Psoas muscle (tissue), 8 donors: ENCODE measurements at places on chromosomes 3 and 15. TPM values are rescaled to one million over a fixed set of nuclear protein-coding genes. Genes with fewer than 3 reads are reported as not detected.

Gene PLXNB1
- polyA plus RNA-seq, result 6.1 TPM

Gene SNX1
- 64.4 TPM for polyA plus RNA-seq

Gene SLC22A13
- polyA plus RNA-seq, result 0.29 TPM

Gene ANXA2
- polyA plus RNA-seq, result 320 TPM

Gene ACTR8
- polyA plus RNA-seq, result 8.9 TPM

Gene GANC
- 11.4 TPM for polyA plus RNA-seq

Gene SPINT1
- polyA plus RNA-seq, result 0.03 TPM

Gene CFAP161
- 0.03 TPM for polyA plus RNA-seq

Gene PARP3
- 5.2 TPM for polyA plus RNA-seq

Gene ITIH3
- 0.18 TPM for polyA plus RNA-seq

Gene HIGD2B
- polyA plus RNA-seq, result not detected

Gene CPLX3
- polyA plus RNA-seq, result not detected

Gene GOLGA6A
- 0.16 TPM for polyA plus RNA-seq

Gene C3orf49
- polyA plus RNA-seq, result 0.08 TPM

DNA sequence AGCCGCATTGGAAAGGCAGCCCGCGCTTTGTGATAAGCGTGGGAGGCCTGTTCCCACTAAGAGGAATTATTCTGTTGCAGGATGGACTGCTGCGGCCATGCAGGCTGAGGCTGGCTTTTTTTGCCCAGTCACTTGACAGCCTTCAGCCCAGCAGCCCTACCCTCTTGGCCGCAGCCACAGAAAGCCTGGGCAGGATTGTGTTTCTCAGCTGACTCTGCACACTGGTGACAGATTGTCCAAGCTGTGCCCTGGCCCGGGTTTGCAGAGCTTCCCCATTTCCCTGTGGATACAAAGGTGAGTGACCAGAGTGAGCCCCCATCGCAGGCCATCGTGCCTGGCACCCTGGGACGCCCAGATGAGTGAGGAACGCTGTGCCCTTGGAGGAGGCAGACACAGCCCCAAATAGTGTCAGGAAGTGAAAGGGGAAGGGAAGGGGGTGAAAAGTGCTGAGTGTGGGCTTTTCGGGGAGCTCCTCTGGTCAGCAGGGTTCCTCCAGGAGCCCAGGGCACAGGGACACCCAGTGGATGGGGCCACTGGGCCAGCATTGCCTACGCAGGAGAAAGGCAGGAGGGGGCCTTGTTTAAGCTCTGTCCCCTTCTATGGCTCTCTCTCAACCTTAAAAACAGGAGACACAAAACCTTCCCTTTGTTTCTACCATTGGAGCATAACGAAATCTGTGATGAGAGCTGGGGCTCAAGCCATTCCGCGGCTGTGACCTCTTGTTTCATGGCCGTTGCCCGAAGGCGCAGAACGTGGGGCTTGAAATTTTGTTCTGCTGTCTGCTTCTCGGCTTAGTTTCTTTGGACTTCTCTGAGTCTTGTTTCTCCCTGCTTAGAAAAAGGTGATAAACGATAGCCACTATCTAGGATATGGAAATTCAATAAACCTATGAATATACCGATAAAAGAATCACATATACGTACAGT lies 91.5 kb upstream of the MEF2A start:
- peak; percentile 58 for DNase-seq

DNA sequence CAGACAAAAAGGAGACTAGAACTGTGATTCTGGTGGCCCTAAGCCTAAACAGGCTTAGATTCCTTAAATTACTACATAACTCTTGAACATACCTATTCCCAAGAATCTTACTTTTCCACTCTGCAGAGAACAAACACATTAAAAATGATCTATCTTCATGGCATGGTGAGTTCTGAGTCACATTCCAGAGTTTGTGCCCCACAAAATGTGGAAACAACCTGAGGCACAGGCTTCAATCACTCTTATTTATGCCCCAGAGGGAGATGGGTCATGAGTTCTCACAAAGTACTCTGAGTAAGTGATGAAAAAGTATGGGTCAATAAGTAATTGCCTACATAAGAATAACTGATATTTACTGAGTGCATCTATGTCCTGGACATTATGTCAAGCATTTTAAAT lies 137.5 kb upstream of the SLC2A2 start:
- no peak for DNase-seq

GRCh38 chr3:184275961-184276910 lies at the start of gene ECE2:
Gene ECE2 (plus strand): TSS chr3:184276022. CDS start chr3:184276154, 132 bp downstream.
- no peak for DNase-seq

DNA sequence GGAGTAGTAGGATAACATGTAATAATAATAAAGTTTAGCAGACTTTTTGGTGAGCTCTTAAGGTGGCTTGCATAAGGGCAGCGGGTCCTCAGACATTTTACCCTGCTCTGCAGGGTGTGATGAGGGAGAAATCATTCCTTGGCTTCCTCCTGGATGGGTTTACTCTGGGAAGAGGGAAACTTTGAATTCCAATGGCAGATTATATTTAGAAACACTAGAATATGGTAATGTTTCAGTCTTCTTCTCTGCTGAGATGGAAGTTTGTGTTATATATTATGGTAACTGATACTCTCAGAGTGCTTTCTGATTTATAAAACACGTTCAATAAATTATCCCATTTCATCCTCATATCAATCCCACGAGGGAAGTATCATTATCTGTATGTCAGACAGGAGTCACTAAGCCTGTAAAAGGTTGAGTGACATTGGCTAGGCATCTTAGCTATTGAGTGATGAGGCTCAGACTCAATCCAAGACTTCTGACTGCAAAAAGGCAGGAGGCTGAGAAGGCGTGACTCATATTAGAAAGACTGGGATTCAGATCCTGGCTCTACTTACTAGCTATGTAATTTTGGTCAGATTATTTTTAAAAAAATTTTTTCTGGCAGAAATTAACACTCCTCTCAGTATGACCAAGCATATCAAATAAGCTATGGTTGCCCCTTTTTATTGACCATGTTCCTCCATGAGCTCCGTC lies 19.3 kb downstream of the PDIA5 start:
- DNase-seq, result no peak

DNA sequence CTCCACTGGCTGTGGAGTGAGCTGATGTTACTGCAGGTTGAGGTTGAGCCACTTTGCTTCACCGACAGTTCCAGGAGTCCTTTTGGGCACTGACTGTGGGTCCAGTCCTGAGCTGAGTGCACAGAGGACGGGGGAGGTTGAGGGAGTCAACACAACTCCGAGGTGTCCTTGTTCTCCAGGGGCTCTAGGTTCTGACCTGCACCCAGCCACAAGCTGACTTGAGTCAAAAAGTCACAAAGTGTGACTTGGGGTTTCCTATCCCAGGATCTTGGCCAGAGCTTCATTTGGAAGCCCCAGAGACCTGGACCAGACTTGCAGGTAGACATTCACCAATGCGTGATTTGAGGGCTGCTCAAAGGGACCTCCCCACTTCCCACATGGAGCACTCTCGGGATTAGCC lies 95.0 kb downstream of the FAM43A start:
- DNase-seq, result no peak

GRCh38 chr15:98676586-98677270 lies 28.4 kb downstream of the IGF1R start:
- DNase-seq, result no peak

- DNase-seq, result no peak
Measured at GRCh38 chr3:9351709-9352126, 11.1 kb upstream of the THUMPD3 start.

DNA sequence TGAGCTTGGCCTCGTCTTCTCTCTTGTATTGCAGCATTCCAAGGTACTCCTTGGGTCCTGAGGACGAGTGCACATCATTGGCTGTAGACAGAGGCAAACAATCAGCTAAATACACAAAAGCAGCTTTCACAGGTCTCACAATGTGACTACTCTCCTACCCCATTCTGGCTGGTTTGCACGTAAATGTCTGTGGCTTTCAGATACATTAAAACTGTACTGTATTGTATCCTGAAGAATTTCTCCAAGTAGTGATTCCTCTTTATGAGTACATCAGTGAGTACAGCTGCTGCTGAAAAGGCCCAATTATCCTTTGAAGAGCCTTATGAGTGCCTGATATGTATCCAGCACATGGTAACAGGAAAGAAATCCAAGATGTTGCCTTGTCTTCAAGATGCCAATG lies 22.0 kb upstream of the GNB5 start:
- DNase-seq, result no peak

- DNase-seq, result no peak
Measured at GRCh38 chr3:138629526-138629925, 21.0 kb downstream of the FAIM start.

- no peak for DNase-seq
Measured at GRCh38 chr15:70017801-70018200, 79.9 kb downstream of the TLE3 start.

DNA sequence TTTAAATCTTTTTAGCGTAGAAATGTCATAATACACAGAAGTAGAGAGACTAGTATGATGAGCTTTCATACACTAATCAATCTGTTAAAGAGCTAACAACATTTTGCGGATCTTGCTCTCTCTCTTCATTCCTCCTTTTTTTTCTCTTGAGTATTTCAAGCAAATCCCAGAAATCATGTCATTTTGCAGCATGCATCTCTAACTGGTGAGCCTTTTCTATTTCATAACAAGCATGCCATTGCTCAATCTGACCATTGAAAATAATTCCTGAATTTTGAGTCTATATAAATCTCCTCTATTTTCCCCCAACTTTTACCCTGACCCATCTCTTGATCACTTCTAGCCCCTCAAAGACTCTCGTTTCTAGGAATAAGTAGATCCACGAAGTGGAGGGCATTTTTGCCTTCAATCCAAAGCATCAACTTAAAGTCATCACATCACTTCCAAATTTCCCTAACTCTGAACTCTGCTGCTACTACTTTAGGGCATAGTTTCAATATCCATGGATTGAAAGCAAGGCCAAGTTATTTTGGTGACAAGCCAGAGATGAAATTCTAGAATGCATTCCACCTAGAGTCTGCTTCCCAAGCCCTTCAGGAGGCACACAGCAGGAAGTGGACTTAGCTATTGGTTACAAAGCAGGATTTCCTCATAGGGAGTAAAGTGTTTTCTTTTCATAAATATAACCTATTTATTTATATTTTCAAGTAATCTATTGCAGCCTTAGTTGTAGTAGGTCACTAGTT lies 253.5 kb upstream of the ZPLD1 start:
- no peak for DNase-seq

- no peak for DNase-seq
Measured at GRCh38 chr3:4362523-4362922, 59.4 kb downstream of the SETMAR start.

DNA sequence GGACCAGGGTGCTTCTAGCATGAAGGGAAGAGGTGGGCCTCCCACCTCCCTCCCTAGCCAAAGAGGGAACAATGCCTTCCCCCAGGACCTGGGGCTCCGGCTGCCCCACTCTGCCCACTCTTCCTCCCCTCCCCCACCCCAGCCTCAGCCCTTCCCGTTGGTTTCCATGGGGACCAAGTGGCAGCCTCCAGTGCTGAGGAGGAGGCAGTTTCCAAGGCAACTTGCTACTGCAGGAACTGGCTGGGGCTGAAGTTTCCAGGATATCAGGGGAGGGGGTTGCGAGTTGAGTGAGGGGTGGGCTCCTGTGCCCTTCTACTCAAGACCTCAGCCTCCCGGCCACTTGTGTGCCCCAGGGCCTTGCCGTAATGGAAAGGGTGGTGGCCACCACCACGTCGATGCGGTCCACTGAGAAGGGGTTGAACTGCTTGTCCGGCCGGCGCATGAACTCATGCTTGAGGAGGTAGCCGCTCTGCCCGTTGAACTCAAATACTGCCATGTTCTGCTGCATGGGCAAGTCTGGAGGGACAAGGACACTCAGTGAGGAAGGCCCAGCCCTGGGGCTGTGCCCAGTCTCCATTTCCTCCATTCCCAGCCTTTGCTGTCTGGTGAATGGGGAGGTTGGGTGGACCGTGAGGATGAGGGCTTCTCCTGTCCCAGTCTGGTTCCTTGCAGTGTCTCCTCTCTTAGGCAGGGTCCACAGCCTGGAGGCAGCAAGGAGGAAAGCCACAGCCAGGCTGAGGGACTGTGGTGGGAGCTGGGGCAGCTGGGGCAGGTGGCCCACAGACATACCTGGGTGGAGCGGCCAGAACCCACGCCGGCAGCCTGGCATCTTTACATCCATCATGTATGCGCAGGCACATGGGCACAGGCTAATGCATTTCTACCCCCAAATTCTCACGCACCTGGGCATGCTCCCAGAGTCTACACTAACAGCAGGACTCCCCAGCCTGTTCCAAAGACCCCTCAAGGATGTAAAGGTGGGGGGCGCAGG lies 11.3 kb upstream of the ANKRD63 start:
- DNase-seq, result peak; percentile 36

DNA sequence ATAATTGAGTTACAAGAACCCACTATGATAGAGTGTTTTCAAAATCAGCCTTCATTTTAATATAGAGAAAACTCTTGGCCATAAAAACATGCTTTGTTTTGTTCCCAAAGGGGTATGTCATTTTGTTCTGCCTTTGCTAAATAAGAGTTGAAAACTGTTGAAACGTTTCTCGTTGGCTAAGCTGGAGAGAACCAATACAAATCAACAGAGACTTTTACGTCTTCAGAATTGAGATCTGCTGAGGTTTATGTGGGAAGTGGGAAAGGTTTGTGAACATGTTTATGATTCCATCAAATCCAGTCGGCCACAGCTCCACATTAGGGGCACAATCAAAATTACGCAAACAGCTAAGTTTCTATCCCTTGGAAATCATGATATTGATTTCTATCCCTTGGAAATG lies 102.0 kb downstream of the IGF2BP2 start:
- DNase-seq, result no peak

- no peak for DNase-seq
Measured at GRCh38 chr3:150411546-150411945, 3.4 kb downstream of the TSC22D2 start.

DNA sequence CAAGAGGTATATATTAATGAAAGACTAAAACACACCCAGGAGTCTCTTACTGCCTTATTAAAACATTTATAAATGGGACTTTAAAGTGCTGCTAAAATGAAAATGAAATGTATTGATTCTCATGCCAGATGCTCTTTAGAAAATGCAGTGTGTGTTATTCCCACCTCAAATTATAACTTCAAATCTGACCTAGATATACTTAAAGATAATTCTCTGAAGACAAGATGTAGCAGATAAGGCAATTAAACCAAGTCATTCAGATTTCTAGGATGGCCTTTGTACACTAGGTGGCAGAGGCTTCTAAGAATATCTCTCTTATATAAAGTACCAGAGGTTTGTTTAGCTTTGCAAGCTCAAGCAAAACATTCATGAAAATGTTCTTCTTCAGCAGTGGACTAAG lies 26.9 kb upstream of the GOLGA8B start:
- DNase-seq, result no peak

DNA sequence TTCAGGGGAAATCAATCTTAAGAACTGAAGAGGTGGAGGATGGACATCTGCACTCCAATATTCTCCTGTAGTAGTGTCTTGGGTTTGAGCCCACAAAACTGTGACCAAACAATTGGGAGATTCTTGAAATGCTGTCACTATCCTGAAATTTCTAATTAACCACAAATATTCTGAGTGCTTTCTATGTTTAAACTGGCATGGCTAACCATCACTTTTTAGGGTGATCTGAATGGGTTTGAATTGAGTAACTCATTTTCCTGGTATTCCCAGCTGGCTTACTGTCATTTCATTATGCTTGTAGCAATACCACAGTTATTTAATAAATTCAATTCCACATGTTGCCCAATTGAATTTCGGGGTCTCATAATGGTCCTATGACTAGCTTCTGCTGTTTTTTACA lies 216.9 kb upstream of the DCBLD2 start:
- no peak for DNase-seq

GRCh38 chr3:112138219-112138969 lies 5.3 kb upstream of the GCSAM start:
- DNase-seq, result no peak
